ENCODE measurements at places on chromosomes 7 and 10.

GRCh38 chr10:5500910-5501309 is 1.5 kb upstream of the CALML5 start:
- DNase-seq = no peak

DNA sequence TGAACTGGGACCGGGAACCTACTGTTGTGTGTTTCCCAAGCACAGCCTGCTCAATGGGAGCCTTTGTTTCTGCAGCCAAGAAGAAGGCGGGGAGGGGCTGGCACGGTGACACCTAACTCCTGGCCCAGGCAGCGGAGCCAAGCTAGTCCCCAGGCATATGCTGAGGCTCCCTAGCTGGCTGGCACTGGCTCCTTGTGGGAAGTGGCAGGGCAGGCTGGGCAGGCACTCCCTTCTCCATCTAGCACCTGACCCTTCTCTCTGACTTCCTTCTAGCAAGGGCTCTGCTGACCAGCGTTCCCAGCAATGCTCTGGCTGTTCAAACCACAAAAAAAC is 325.0 kb downstream of the PLXNA4 start:
- no peak for DNase-seq

DNA sequence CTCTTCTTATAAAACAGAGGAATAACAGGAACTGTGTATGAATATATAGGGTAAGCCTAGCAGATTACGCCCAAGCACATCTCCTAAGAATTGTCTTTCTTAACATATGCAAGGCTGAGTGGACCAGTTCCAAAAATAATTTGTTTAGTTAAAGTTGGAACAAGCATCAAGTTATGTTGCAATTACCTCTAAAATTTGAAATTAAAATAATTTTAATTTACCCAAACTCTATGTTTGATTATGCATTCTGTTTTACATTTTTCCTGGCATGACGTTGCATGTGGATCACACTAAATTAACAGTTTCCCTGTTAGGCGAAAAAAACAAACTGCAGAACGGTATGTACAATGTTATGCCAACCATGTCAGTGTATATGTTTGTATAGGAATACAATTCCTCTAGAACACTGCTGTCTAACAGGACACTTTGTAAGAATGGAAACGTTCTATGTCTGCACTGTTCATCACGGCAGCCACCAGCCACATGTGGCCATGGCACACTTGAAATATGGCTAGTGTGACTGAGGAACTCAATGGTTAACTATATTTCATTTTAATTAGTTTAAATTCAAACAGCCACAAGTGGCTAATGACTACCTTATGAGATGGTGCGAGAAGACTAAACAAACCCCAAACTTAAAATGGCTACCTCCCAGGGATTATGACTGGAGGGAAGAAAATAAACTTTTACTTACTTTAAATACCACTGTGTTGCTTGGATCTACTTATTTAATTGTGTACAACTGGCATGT is 281.1 kb upstream of the KLF14 start:
- no peak for DNase-seq

- DNase-seq = no peak
Measured at GRCh38 chr7:142974626-142975025, 12.5 kb upstream of the KEL start.

DNA sequence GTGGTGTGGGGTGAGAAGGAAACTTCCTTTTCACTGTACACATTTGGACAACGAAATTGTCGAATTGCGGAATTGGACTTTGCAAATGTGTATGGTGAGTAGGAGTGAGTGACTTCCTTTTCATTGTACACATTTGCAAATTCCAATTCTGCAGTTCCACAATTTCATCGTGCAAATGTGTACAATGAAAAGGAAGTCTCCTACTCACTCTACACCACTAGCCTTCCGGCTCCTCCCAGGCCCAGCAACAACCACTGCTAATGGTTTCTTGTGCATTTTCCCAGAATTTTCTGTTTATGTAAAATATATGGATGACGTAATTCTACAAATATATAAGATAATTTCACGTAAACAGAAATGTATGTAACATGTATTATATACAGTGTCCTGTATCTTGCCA is 118.5 kb downstream of the ARL4A start:
- DNase-seq = no peak

DNA sequence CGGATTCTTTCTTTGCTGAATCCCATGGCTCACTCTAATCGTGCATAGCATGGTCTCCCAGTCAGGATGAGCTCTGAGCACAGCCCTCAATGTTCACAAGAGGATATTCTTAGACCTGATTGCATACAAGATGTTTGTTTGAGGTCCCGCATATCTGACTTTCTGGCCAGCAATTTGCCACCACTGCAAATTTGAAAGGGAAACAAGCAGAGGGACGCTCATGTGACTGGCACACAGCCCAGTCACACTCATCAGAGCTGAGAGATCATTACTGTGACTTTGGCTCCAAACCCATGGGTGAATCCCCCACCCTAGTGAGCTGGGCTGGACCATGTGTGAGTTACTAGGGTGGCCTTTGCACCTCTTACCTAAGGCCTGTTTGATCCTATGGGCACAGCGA is 9.9 kb downstream of the TAS2R41 start:
- DNase-seq = no peak

- DNase-seq = no peak
Measured at GRCh38 chr7:142372727-142373126, 114.9 kb upstream of the PRSS58 start.

DNA sequence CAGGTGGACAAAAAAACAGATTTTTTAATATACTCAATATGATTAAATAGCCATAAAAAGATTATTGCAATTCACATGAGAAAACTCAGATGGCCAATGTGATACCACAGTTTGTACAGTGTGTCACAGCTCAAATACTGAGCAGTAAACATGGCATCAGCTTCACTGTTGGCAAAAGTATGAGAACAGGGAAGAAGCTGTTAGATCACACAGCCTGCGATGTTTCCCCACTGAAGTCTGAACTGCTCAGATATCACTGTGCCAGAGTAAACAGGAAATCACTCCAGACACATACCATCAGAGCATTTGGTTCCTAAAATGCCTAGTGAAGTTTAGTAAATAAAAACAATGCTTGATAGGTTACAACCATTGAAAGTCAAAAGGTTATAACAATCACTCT is 347.8 kb downstream of the ETV1 start:
- DNase-seq = peak; percentile 38

DNA sequence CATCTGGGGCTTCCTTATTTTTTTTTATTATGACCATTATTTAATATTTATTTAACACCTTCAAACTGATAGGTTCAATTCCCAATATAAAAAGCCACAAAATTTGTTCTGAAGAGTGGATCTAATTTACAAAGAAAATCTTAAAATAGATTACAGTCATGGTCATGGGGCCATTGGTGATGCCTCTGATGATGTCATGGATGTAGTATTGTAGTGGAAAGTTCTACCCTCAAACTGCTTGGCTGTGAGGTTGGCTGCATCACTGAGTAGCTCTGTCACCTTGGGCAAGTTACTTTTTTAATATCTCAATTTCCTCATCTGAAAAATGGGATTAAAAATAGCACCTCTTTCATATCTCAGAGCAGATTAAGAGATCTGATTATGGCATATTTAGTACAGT is 128.5 kb downstream of the DKK1 start:
- DNase-seq = peak; percentile 44

GRCh38 chr7:89123871-89124270 is 328.3 kb upstream of the TEX47 start:
- DNase-seq = no peak

GRCh38 chr7:83562289-83562688 is 86.7 kb downstream of the SEMA3E start:
- no peak for DNase-seq

GRCh38 chr7:22480523-22481075 is 19.4 kb downstream of the STEAP1B start:
- no peak for DNase-seq

DNA sequence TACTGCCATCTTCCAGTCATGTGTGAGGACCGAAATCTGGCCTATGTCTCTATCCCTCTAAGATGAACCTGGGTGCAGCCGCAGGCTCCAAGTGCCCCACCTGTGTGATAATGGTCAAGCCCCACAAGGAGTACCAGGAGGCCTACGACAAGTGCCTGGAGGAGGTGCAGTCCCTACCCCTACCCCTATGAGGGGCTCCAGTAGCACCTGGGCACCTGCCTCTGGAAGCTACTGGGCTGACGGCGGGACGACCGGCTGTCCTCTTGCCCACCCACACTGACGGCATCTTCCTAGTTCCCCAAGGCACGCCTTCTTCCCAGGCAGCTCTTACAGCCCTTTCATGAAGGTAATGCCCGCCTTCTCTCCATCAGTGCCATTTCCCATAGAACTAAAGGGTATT is 47.4 kb downstream of the HOXA1 start:
- DNase-seq = no peak

GRCh38 chr7:5351507-5352265 is 68.9 kb downstream of the SLC29A4 start:
- DNase-seq = no peak

DNA sequence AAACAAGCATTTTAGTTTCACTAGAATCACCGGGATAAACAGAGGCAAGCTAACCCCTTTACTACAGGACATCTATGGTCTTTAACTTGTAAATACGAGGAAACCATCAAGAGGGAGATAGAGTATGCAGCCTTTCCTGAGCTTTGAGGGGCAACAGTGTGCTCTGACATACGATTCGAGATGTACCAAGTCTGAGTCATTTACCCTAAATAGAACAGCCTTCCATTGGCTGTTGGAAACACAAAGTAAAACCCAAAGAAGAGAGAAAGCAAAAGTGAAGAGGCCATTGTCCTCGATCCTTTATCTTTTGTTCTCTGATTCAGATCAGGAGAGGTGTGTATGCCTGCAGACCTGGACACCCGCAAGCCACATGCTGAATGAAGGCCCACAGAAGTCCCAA is 289.5 kb downstream of the KCNMA1 start:
- DNase-seq = peak; percentile 36

GRCh38 chr10:28263136-28263857 is 39.6 kb downstream of the MPP7 start:
- no peak for DNase-seq

DNA sequence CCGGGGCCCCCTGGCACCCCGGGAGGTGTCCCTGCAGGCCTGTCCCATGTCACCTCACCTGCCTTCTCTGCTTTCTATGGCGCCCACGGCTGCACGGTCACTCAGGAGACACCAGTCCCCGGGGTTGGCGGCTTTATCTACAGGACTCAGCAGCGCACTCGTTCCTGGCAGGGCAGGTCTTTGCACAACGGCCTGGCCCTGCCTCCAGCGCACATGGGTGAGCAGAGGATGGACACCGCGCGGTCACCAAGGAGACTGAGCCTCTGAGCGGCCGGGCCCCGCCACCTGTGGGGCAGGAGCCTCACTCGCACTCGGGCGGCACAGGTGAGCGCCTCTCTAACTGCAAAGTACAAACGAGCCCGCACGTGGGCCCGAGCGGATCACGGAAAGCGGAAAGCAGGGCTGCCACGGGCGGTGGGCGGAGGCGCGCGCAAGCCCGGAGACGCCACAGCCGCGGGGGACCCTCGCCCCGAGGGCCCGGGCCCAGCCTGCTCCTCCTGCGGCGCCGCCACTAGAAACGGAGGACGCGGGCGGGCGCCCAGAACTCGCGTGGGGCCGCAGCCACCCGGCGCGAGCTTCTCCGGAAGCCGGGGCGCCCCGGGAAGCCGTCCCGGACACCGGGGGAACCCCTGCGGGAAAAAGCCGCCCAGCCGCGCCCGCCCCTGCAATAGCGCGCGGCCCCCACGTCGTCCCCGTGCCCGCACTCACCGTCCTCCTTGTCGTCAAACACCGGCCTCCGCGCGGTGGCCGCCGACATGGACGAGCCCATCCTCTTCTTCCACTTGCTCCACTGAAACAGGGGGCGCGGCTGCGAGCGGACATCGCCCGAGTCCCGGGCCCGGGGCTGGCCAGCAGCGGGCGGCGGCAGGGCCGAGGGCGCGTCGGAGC is 642 bp downstream of the STK32C start:
- no peak for DNase-seq

DNA sequence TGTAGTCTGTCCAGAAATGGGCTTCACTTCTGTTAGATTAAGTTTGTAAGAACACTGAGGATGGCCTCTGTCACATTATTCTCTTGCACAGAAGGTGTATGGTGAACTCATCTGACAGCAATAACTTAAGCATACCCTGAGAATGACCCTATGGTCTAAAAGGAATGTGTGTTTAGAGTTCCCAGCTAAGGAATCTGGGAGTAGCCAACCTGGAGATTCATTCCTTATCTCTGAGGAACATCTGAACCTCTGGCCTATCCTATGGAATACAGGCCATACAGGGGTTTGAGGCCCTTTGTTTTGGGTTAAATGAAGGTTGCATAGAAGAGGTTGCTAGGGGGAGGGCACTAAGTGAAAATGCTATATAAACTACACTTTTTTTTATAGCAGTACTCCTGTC is 41.4 kb downstream of the LAMB4 start:
- no peak for DNase-seq

GRCh38 chr10:91389636-91390512 is 20.3 kb upstream of the HECTD2 start:
- DNase-seq = peak; percentile 66

- DNase-seq = peak; percentile 86
Measured at GRCh38 chr7:45897042-45897690, 8.9 kb downstream of the IGFBP1 start.

DNA sequence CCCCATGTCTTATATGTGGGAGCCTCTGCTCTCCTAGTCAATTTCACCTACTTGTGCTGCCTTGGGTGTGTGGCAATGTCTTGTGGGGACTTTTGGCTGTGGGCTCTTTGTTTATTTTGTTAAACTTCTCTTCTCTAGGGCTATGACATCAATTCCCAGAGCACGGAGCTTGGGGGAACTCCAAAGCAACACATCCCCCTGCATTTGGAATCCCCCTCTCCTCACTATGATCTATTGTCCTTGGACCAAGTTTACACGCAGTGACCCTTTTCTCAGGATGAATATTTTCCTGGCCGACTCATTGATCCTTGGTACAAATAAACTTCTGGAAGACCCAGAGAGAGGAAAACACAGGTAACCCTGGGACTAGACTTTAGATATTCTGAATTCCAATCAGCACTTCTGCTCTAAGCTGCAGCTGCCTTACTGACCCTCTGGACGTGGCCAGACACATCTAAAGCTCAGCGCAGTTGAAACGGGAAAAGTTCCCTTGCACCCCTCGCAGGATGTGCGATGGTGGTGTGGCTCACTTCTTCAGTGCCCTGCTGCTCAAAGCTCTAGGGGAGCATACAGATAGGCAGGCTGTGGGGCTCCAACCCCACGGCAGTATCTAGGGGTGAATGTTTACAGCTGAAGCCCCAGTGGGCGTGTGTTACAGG is 110.8 kb downstream of the TMEM178B start:
- DNase-seq = no peak

DNA sequence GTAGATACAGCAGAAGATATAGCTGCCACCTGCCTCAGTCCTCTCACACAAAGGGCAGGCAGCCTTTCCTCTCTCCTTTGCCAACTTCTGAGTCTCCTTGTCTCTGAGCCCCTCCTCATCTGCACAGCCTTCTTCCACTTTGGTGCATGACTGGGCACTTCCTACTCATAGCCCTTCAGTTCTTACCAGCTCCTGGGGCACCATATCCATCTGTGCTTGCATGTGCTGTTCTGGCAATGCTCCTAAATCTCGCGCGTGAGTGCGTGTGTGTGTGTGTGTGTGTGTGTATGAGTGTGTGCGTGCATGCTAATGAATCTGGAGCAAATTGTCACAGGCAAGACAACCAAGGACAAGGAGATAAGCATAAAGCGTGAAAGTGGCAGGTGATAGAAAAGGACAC is 1271.6 kb upstream of the SORCS1 start:
- DNase-seq = no peak

GRCh38 chr7:100119970-100120732 is 717 bp downstream of the CNPY4 start:
- peak; percentile 67 for DNase-seq

All from astrocyte of the spinal cord (primary cell).